GM12864 (cell line): ENCODE measurements at places on chromosomes 6 and 20.

DNA sequence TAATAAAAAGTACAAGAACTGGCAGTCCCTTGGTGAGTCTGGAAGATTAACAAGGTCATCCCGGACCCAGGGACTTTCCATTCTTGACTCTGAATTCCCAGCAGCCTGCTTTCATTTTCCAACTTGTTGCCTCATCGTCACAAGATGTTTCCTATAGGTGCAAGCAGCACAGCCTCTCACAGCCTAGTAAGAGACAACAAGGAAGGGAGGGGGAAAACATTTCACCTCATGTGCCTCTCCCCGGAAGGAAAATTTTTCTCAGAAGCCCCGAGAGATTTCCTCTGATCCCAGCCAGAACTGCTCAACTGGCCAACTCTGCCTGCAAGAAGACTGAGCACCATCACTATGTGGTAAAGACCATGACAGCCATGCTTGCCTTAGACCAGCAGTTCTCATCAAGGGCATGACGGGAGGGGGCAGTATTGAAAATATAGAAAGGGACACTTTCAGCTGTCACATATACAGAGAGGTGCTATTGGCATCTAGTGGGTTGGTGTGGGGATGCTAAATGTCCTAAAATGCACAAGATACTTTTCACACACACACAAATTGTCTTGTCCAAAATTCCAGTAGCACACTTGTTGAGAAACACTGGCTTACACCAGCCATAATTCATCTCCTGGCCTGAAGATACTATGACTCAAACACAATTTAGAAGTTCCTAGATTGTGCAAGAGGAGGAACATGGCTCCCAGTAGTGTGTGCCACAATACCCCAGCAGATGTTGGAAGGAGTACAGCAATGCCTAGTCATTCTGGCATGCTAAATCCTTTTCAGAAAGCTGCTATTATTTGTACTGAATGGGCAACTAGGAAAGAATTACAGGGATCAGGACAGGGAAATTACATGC lies 10.8 kb upstream of the WTAP start:
- DNase-seq, result no peak

DNA sequence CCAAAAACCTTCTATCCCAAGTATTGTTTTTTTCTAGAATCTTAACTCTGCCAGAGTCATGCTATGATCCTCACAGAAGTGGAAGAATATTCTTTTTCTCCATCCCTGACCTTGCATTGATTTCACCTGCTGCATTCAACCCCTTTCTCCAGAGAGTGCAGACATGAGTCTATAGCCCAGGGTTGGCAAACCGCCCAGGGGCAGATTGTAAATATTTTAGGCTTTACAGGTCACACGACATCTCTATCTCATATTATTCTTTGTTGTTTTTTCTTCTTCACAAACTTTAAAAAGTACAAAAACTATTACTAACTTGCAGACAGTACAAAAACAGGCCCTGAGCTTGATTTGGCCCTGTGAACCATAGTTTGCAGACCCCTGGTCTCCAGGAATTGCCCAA lies 112.1 kb upstream of the ASF1A start:
- no peak for DNase-seq

GRCh38 chr6:161744211-161745067 lies 470.6 kb upstream of the AGPAT4 start:
- no peak for DNase-seq

DNA sequence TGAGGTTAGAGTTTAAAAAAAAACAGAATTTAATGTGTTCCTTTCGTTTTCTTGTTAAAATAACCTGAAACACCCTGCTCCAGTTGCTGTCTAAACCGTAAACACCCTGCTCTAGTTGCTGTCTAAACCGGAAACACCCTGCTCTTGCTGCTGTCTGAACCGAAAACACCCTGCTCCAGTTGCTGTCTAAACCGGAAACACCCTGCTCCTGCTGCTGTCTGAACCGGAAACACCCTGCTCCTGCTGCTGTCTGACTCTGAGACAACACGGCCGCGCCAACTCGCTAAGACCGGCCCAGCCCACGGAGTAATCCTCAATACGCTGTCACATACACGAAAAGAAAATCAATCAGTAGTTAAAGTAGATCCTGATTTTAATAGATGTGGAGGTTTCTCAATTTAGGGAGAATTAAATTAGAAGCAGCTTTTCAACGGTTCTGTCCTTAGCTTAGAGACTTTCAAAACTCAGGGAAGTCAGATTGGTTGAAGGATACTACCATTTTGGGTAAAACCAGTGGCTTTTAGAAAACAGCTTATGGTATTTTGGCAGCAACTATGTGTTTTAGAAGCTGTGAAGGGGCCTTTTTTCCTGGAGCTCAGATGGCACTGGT lies 98.3 kb downstream of the RAMACL start:
- peak; percentile 95 for DNase-seq
